ENCODE measurements at places on chromosomes 13 and 19. TPM values are rescaled to one million over a fixed set of nuclear protein-coding genes. Genes with fewer than 3 reads are reported as not detected.

Gene LRRC8E
- 0.33 TPM for total RNA-seq

Gene FCGBP
- 42.3 TPM for total RNA-seq

Gene CBARP
- total RNA-seq, result 1.5 TPM

Gene SIGLECL1
- not detected for total RNA-seq

Gene TSPAN16
- total RNA-seq, result not detected

Gene ZNF850
- total RNA-seq, result 5.2 TPM

Gene ADGRE1
- total RNA-seq, result 4.8 TPM

Gene ZNF135
- 4.4 TPM for total RNA-seq

Gene GIPC1
- 46.1 TPM for total RNA-seq

Gene OVOL3
- total RNA-seq, result not detected

Gene PSG1
- total RNA-seq, result not detected
